ENCODE measurements at places on chromosomes 5 and 9.

- no peak for DNase-seq
These were observed 42.8 kb downstream of the NFIB start for GRCh38 chr9:14271093-14271673.

GRCh38 chr5:5421149-5421960 is 1.1 kb upstream of the ICE1 start:
- DNase-seq, result no peak

- DNase-seq, result no peak
These were observed 38.9 kb downstream of the EXD3 start for GRCh38 chr9:137383784-137384756.

- DNase-seq, result no peak
These were observed 101.7 kb downstream of the GNA14 start for GRCh38 chr9:77546376-77546950.

GRCh38 chr5:116428966-116429365 is 145.7 kb downstream of the SEMA6A start:
- DNase-seq, result no peak

GRCh38 chr9:73981405-73981804 is 515.7 kb upstream of the RORB start:
- DNase-seq, result no peak

DNA sequence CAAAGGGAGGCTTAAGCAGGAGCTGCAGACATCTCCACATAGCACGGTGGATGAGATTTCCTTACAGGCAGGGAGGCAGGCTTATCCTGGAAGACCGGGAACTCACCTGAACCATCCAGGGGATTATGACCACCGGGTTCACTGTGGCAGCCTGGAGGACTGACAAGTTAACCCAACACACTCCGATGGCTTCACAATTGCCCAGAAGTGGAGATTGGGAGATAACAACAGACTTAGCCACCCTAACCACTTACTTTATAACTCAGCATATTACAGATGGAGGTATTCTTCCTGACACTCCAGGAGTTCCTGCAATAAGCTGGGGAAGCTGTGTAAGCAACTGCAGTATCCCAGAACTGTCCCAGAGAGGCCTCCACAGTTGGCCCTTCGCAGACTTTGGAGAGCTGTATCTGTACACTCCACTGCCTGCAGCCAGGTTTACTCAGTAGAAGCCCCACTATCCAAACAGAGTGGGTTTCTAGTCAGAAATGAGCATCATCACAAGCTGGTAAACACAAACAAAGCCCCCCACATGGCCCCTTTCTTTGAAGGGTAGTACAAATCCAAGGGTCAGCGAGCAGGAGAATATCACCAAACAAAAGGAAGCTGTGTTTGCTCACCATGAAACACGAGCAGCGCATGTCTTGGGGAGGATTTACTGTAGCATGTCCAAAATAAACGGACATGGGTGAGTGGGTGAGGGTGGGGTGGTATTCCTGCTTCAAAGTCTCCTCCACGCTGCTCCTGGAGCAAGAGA is 462.2 kb downstream of the RASEF start:
- DNase-seq, result no peak

DNA sequence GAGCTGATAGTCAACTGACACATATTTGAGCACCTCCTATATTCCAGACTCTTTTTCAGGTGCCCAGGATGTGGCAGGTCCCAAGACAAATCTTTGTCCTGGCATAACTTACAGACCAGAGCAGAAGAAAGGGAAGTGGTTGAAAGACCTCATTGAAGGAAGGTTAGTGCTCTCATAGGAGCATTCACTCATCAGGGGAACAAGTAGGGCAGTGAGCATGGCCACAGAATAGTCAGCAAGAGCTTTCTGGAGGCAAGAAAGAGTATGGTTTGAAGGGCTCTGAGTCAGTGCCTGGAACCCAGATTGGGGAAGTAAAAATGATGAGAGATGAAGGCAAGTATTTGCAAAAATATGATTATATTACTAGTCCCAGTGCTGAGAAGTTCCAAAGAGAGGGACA is 25.0 kb upstream of the ERMP1 start:
- DNase-seq, result peak; percentile 71

DNA sequence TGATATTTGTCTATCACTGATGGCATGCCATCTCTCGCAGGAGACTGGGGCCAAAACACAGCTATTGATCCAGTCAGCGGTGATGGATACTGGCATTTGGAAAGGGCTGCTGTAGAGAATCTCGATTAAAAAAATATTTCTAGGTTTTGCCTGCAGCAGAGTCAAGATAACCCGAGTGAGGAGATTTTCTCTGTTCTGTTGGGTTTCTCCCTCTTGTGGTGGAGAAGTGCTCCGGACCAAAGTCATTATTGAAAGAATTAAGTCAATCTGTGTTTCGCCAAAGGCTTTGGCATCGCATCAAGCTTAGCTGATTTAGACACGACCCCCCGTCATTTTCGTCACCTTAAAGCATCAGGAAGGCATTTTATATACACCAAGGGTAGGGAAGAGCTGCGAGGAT is 97.1 kb upstream of the IRX2 start:
- no peak for DNase-seq

DNA sequence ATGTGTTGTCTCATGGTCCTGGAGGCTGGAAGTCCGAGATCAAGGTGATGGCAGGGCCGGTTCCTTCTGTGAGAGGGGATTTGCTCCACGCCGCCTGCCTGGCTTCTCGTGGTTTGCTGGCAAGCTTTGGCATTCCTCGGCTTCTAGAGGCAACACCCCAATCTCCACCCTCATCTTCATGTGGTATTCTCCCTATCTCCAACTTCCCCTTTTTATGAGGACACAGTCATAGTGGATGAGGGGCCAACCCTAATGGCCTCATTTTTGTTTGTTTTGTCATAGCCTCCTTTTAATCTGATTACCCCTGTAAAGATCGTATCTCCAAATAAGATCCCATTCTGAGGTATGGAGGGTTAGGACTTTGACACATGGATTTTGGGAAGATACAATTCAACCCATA is 41.7 kb upstream of the CLK4 start:
- DNase-seq, result no peak

- DNase-seq, result no peak
These were observed 499.2 kb upstream of the COX7C start for GRCh38 chr5:86118542-86118941.

DNA sequence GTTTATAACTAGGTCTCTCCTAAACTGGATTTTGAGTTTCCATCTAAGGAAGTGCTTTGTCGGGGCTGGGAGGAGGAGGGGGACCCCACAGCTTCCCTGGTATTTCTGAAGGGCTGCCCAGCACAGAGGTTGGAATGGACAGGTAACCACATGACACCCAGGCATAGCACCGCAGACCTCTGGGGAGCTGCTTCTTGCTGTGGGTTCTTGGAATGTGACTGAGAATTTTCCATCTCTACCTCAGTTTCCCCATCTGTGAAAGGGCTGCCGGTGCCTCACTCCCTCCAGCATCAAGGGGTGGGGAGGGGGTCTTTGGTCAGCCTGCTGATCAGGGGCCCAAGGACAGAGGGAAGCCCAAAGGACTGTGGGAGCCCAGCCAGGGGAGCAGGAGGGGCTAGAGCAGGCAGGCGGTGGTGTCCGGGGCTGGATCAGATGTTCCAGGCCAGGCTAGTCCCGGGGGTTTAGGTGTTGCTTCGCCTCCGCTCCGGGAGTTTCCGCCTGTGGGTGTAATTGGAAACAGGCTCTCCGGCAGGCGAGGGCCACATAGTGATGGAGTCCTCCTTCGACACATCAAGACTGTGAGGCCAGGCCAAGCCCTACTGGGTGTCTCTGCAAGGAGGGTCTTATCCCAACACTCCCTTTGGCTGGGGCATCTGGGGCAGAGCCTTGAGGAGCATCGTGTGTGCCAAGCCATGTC is 3.3 kb downstream of the OLFML2A start:
- no peak for DNase-seq

DNA sequence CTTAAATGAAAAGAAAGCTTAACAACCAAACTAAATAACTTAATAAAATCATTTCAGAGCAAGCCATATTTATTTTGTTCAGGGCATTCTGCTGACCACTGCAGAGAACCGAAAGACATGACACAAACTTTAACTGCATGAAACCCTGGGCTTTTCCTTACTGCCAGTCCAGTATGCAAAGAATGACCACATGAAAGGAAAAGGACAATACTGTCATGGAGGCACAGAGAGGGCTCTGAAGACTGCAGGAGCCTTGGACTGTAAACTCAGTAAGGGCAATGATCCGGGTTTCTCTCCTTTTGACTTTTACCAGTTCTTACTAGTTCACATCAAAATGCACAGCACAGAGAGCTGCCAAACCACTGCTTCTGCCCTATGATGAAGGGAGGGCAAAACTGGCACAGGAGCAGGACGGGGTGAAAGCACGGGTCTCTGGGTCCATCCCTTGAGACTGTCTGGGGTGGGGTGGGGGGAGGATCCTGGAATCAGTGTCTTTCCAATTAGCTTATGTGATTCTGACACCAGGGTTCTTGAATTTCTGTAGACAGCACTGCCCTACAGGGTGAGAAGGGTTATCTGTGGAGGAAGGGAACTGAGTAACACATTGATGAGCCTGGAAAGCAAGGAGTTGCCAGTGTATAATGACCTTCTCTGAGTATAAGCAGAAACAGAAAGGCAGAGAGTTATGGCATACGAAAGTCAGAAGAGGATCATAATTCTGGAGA is 44.7 kb downstream of the RNF130 start:
- DNase-seq, result no peak

GRCh38 chr5:68919988-68920490 is 173.8 kb upstream of the SLC30A5 start:
- DNase-seq, result no peak

DNA sequence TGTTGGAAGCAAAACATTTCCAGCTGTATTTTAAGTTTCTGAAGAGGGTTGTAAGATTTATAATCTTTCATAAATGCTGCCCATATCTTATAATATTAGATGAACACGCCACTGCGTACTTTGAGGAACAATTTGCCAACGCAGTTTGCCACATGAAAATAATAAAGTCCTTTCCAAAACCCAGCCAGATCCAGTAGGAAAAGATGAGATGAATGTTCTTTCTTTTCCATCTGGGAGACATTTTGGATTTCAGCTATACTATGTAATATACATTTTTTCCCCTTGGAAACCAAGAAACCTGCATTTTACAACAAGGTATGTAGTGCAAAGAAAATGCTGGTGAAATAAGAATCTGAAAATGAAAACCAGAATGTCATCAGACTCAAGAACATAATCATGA is 125.4 kb downstream of the NFIB start:
- DNase-seq, result no peak

GRCh38 chr5:6818594-6819511 is 105.6 kb downstream of the TENT4A start:
- no peak for DNase-seq

DNA sequence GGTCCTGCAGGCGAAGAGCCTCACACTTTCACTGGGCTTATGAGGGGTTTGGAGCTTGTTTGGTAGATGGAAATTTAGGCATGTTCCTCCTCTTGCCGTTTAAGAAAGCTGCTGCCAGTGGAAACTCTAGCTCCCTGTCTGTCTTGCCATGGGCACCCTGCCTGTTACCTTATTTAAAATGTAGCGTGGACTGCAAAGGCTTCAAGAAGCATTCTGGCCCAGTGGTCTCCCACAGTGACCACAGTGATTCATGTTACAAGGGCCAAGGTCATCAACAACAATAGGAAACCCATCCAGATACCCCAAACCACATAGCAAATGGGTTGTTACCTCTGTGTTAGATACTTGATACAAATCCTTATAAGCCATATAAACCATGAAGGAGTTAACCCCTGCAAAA is 96.6 kb downstream of the DPYSL3 start:
- DNase-seq, result no peak

- no peak for DNase-seq
These were observed 124.5 kb upstream of the KLF9 start for GRCh38 chr9:70539001-70539400.

DNA sequence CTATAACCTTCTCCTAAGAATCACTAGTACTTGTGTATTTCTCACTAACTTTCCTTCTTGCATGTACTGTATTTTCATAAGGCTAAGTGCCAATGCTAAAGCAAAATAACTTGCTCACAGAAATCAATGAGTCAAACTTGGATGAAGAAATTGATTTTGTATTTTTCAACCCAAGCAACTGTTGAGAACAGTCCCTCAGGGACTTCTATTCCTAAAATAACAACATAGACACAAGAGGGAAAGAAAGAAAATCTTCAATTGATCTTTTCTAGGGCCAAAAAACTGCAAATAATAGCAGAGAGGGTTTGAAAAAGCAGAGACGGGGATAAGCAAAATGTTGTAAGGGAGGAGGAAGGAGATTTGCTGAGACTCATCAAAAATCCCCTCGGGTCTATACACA is 69.8 kb downstream of the HABP4 start:
- no peak for DNase-seq

DNA sequence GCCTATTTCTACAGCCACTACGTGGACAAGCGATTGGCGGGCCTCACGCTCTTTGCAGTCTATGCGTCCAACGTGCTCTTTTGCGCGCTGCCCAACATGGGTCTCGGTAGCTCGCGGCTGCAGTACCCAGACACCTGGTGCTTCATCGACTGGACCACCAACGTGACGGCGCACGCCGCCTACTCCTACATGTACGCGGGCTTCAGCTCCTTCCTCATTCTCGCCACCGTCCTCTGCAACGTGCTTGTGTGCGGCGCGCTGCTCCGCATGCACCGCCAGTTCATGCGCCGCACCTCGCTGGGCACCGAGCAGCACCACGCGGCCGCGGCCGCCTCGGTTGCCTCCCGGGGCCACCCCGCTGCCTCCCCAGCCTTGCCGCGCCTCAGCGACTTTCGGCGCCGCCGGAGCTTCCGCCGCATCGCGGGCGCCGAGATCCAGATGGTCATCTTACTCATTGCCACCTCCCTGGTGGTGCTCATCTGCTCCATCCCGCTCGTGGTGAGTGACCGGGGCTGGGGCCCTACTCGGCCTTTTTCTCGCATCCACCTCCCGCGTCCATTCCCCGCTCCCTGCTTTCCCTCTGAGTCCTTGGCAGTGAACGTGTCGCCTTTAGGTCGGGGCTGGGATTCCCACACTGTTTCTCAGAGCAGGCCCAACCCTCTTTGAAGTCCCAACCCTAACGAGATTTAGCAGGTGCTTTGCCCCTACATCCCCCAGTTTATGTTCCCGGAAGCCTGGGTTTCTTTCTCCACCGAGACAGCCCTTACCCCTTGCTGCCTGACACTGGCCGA is 1.8 kb downstream of the PTGER4 start:
- DNase-seq, result no peak

GRCh38 chr5:110544603-110545002 is 181.9 kb downstream of the TMEM232 start:
- no peak for DNase-seq

- DNase-seq, result no peak
These were observed 845.3 kb upstream of the PTPRD start for GRCh38 chr9:11457825-11458790.

DNA sequence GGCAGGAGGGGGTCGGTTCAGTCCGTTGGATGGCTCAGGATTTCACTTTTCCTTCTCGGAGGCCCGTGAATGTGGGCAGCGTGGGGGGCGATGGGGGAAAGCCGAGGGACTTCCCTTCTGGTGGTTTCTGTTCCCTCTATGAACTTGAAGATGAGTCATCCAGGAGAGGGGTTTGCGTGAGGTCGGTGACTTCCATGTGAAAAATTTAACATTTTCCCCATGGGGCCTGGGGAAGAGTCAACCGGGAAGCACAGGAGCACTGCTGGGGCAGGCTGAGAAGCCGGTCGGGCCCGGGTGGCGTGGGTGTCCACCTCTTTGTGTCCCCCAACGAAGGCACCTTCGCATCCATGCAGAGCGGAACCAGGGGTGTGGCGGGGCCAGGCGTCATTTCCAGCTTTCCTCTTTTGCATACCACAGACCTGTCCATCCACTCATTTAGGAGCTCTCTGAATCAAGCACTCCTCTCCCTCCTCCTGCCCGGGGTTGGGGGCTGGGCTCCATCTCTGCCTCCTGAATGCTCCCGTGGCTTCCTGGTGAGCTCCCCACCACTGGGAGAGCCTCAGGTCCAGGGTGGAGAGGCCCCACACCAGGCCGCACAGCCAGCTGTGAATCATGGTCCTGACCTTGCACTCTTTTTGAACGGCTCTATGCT is 68.4 kb downstream of the ANKRD33B start:
- DNase-seq, result no peak

Data from GDM1 (cell line).